ENCODE measurements at places on chromosomes 11 and 22.

DNA sequence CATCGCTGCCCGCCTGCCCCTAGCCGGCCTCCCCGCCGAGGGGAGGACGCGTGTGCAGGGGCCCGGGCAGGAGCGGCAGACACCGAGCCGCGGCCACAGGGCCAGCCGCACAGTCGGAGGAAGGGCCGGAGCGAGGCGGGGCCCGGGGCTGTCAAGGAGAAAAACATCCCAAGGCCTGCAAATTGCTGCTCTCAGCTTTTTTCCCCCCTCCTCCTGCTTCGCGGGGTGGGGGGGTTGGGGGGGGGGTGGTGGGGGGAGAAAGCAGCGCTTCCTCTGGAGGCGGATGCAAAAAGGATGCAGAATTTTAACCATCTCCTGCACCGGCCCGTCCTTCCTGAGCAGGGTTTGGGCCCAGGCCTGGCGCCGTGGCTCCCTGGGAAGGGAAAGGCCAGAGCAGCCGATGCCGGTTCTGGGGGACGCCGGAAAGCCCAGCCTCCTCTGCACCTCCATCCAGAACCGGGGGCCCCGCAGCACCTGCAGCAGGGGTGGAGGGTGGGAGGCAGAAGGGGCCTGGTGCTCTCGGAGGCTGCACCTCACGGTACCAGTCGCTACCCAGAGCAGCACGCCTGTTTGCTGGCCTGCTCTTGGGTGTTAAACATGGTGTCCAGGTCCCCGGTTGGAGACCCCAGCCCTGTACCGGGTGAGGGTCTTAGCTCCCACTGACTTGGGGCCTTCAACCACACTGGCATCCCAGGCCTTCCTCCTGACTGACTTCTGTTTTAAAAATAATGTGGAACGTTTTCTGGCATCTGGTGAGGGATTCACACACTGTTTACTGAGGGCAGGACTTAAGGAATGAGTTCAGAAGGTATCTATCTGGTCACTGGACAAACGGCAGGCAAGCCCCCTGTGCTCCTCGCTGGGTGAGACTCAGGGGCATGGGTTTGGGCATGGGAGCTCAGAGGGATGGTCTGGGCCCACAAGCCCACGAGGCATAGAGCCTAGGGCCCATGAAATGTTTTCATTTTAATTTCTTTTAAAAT, 77.4 kb upstream of the WNT7B start:
- DNase-seq = no peak

- no peak for DNase-seq
Measured at GRCh38 chr22:49502126-49502826, 325.4 kb downstream of the BRD1 start.

- no peak for DNase-seq
Measured at GRCh38 chr11:20364341-20364792, 853 bp downstream of the HTATIP2 start.

DNA sequence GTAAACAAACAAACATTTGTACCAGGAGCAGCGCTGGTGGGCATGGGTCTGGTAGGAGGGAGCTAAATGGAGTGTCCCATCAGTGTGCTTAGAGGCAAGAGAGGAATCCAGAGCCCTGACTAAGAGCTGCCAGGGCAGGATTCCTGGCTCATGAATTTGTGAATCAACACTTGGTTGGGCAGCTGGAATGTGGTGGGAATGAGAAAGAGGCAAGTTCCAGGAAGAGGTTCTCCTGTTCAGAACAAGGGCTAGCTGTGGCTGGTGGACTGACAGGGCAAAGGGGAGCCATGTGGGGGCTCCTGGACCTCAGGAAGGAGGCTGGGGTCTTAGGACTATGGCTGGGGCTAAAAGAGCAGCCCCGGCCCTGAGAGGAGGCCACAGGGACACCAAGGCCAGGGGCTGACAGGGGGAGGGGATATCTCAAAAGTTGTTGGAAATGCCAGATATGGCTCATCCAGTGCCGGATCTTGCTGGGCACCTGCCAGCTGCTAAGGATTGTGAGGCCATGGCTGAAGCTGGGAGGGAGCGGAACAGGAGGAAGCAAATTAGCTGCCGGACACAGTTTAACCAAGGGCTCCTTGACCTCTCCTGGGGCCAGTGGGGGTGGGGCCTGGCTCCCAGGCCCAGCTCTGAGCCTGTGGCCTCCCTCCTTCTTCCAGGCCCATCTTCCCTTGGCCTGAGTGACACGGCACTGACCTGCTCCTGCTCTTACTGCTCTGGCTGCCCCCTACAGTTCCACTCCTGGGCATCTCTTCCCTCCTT, 14.6 kb upstream of the P2RY6 start:
- DNase-seq = no peak

DNA sequence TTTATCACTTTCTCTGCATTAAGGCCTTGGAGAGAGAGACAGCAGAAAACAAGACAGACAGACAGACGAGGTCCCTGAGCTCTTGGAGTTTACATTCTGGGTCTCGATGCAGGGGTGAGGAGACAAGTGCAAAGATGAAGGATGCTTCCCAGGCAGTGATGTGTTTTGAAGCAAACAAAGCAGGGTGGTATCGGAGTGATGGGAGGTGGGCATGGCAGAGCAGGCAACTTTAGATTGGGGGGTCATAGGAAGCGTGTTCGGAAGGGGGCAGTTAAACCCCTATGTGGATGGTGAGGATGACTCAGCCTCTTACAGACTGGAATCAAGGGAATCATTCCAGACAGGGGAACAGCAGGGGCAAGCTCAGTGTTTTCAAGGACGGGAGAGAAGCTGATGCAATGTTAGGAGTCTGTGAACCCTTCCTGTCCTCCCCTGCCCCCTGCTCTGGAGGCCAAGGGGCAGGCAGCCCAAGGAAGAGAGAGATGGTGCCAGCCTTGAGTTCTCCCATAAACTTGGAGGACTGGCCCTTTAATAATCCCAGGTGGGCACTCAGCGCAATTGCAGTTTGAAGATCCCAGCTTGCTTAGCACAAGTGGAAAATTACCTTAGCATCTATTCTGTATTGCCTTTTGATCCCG, 180.2 kb downstream of the CHST1 start:
- no peak for DNase-seq

DNA sequence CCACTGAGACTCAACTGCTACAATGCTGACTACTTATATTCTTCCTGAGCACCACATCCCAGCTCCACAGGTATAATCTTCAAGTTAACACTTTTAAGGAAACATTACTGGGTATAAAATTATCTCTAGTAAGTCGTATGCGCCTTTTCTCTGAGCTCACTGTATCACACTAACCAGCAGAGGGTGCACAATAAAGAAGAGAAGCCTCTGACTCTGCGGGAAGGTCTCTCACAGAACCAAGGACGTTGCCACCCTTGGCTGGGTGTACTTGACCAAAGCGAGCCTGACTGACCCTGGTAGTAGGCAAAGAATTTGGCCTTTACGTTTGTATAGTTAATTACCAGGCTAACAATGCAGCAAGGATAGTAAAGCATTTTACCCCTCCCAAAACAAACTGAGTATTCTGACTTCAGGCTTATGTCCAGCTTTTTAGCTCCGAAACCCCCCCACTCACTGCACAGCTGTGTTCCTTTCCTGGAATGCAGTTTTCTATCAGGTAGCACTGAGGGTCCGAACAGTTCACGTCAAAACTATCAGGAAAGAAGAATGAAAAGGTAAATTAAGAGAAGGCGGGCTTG, at the start of gene BTBD18:
TSS of gene BTBD18 (minus strand) at position 144 of the 578 bp plus-strand sequence. CDS start 631 bp downstream, outside the sequence.
- DNase-seq = no peak

DNA sequence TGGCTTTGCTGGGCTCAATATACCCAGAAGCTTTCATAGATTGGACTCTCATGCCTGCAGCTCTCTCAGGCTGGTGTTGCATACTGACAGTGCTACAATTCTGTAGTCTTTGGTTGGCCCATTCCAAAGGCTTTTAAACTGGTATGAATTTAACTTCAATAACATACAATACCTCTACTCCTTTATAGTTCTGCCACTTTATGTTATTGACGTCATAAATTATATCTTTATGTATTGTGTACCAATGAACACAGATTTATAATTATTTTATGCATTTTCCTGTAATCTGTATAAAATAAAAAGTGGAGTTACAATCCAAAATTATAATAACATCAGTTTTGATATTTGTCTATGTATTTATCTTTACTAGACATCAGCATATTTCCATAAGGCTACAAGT, 16.2 kb downstream of the PATE2 start:
- DNase-seq = no peak
